Fibroblast of villous mesenchyme (primary cell): ENCODE measurements at places on chromosomes 7 and 10.

GRCh38 chr10:103859161-103860086 lies 4.0 kb upstream of the SH3PXD2A start:
- DNase-seq, result peak; percentile 79

- DNase-seq, result no peak
These were observed 56.0 kb upstream of the SLC35G1 start for GRCh38 chr10:93837822-93838221.

- no peak for DNase-seq
These were observed 280.5 kb downstream of the POM121L12 start for GRCh38 chr7:53315981-53316380.

- DNase-seq, result peak; percentile 91
These were observed 195.4 kb downstream of the SKIDA1 start for GRCh38 chr10:21329995-21330627.

DNA sequence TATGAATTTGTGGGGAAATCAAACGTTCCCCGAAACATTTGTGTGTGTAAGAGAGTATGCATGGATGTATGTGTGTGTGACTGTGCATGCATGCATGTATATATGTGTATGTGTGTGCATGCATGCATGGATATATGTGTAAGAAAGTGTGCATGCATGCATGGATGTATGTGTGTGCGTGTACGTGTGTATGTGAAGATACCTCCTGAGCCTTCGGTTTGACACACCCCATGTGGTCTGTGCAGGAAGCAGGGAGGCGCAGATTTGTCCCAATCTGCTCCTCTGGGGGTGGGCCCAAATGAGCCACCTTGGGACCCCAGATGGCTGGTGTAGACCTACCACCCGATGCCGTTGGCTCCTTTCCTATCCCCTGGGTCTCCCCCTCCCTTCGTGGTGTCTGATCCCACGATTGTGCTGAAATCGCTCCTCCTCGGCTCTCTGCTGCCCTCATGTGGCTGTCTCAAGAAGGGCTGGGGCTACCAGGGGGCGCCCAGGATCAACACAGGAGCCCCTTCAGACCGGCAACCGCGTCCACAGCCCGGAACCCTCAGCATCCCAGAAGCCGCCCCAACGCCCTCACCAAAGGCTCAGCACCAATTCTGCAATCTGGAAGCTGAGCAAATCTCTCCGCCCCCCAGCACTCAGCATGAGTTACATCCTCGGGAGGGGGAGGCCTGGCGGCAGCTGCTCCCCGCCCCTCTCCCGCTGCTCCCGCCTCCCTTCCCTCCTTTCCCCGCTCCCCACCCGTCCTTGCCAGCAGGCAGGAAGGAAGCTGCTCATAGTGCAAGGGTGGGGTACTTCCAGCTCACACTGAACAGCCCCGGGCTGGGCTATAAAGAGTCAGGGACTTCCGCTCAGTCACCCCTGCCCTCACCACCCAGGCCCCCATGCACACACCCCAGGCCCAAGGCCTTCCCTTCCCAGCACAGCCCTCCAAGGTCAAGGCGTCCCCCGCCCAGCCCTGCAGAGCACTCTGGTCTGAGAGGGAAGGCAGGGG lies 2.3 kb upstream of the NOS3 start:
- peak; percentile 48 for DNase-seq

DNA sequence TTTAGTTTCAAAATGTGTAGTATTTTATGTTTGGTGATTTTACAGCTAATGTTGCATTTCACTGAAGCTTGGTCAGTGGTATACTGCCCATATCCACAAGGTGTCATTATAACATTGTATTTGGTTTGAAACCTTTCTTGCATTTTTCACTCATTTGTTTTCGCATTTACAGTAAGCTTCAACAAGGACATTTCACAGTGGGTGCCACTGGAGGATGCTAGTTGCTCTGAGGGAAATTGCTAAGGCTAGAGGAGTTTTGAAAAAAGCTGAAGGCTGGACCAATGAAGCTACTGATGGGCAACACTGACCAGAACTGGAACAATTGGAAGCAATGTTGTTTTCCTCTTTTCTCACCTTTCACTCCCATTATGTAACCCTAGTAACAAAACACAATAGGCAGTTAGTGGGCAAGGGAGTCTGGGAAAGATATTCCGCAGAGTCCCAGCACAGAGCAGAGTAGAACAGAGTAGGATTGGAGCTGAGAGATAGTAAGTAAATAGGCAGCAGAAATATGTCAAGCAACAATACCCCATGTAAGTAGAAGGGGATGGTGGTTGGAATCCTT lies 23.6 kb upstream of the SRI start:
- DNase-seq, result peak; percentile 52

DNA sequence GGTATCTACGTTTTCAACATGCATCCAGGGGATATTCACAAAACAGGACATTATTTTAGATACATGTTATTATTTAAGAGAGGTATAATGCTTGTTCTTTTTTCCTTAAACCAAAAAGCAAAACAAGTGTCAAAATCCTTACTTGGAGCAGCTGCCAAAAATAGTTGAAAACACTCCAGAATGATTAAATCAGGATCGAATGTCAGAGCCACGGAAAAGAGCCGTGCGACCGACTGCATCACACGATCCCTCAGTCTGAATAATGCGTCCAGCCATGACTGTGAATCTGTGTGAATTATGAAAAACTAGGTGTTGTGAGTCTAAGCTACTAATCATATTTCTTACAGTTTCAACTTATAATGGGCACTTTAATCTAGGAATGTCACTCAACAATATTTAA lies 126.0 kb downstream of the PARD3 start:
- peak; percentile 67 for DNase-seq

DNA sequence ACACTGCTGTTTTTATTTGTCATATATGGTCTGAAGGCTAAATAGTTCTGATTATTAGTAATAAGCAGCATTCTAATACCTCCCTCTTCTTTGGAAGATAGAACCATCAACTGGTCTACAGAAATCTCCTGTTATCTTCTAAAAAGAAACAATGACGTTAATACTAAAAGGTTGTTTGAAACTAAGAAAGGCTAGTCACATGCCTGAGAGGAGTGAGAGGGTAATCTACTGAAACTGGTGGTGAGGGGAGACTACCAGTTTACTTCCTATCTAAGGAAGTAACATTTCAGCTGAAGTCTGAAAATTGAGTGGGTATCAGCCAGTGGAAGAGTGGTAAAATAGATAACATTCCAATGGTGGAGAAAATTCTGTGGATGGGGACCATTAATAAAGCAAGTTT lies 48.4 kb downstream of the FGFBP3 start:
- DNase-seq, result no peak

DNA sequence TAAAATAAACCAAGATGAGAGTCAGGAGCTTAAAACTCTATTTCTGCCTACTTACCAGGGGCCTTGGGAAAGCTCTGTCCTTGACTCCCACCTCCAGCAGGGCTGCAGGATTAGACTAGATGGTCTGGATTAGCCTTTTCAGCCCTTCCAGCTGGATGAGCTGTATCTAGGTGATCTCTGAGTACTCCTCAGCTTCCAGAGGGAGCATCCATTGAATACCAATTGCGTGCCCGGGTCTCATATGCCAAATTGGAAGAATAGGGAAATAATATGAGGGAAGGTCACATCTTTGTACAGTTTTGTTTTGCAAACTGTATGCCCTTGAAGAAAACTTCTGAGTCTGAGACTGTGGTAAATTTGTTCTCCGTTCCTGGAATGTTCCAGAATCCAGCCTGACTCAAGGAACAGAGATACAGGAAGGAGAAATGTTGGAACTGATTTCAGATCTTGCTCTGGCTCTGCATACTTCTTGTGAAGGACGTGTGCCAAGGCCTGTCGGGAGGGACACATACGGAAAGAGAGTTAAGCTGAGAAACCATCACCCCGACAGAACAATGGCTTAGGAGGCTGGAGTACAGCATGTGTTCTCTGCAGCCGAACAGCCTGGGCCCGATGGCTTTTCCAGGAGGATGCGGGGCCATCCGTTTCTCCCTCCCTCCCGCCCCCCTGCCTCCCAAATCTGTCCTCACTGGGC lies 44.9 kb downstream of the MINDY4 start:
- DNase-seq, result no peak

DNA sequence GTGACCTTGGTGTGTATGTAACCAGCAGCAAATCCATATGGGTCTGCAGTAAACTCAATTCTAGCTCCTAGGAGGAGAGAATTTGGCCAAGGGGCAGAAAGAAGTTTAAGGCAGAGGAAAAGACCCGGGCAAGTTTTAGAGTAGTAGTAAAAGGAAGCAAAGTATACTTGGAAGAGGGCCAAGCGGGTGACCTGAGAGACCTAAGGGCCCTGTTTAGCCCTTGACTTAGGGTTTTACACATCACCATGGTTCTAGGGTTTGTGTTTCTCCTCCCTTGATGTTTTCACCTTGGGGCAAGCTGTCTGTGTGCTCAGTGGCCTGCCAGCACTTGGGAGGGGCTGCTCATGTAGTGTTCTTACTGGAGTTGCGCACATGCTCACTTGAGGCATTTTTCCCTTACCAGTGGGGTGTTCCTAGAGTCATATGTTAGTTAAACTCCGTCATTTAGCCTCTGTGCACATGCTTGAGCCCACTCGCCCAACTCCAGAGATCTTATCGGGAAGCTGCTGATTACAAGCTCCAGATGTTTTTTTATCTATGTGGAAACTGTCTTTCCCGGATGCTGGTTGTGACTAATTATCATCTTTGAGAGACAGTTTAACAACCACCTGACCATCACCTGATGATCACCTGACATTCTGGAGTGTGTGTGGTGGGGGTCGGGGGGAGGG lies 137.6 kb upstream of the PRSS1 start:
- peak; percentile 99 for DNase-seq

GRCh38 chr7:101031082-101031481 lies 11.2 kb downstream of the MUC17 start:
- DNase-seq, result no peak

GRCh38 chr7:153385502-153385901 lies 626.0 kb downstream of the ACTR3B start:
- DNase-seq, result no peak

GRCh38 chr10:12327074-12327473 lies 22.3 kb upstream of the CAMK1D start:
- DNase-seq, result no peak

GRCh38 chr10:132110111-132110521 lies 44.4 kb downstream of the JAKMIP3 start:
- no peak for DNase-seq

GRCh38 chr10:91883549-91884444 lies 25.5 kb downstream of the FGFBP3 start:
- peak; percentile 71 for DNase-seq

DNA sequence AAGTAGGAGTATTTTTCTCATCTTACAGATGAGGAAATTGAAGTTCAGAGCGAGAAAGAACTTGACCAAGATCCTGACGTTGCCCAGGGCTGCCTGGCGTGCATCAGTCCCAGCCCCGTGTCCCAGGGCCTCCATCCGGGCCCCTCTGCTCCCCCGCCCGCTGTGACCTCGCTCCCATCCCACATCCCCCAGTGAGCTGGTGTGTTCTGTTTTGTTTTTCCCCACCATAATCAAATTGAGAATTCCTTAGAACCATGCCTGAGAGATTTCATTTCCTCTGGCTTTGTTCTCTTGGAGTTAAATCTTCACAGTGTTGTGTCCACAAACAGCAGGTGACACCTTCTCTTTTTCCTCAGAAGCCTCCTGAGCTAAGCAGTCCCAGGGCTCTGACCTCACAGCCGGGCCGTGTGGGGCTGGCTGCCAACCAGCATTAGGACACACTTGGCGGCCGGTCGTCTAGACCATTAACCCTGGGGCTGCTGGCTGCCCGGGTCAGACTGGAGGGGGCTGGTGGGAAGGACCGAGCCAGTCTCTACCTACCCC lies 44.3 kb downstream of the PFKP start:
- DNase-seq, result no peak

- DNase-seq, result no peak
These were observed 59.5 kb downstream of the ST8SIA6 start for GRCh38 chr10:17394854-17395253.

DNA sequence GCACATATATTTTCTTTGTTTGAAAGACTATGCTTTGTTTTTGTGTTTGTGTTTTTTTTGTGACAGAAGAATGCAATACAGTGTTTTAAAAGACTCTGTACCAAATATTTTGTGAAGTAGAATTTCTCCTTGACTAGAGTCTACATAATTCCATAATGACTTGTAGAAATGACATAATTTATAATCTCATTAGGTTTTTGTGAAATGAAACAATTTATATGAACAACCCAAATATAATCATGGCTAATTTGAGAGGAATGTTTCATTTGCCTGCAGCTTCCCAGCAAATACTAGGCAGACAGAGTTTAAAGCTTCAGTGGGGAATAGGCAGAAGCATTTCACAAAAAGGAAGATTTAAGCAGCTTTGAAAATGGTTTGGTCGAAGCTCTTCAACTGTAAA lies 215.6 kb upstream of the LRRN3 start:
- DNase-seq, result no peak

GRCh38 chr7:117715784-117716445 lies 157.3 kb downstream of the CTTNBP2 start:
- DNase-seq, result peak; percentile 73

GRCh38 chr10:52346394-52347326 lies 32.6 kb downstream of the DKK1 start:
- no peak for DNase-seq

DNA sequence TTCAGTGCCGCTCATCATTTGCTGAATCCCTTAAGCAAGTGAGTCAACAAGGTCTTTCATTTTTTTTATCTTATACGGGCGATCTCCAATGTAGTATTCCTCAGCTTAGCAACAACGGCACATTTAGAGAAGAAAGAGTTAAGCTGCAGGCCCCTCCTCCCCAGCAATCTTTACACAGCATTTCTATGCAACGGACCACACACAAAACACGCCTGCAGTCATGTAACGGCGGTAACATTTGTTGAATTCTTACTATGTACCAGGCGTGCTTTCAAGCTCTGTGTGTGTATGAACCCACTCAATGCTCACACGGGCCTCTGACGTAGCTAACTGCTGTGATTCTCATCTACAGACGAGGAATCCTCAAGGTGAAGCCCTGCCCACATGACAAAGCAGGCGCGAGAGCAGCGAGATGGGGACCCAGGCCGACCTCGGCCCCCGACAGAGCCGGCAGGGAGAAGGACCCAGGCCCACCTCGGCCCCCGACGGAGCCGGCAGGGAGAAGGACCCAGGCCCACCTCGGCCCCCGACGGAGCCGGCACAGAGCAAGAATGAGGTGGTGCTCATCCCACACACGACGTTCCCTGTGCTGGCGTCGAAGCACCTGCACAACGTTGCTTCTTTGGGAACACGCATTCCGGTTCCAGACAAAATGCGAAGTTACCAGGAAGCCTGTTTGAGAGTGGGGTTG lies 240.7 kb downstream of the ZMYND11 start:
- no peak for DNase-seq

- DNase-seq, result no peak
These were observed 78.5 kb upstream of the FRMD4A start for GRCh38 chr10:14409247-14409646.

DNA sequence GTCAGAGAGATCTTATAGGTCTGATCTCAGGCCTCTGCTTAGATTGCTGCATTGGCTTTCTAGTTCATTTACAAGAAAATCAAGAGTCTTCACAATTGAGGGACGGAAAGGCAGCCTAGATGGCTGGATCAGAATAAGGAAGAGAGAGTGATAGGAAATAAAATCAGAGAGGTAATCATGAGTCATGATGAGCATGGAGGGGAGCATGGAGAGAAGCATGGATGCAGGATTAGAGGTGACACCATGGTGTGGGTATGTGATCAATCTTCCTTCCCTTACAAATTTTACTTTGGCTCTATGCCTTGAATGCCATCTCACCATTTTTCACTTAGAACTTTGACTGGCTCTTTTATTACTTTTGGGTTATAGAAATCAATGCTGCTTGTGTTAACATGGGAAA lies 1.4 kb downstream of the BCCIP start:
- DNase-seq, result no peak

GRCh38 chr7:49425277-49425818 lies 348.1 kb upstream of the VWC2 start:
- no peak for DNase-seq

GRCh38 chr10:78594559-78595268 lies 474.1 kb upstream of the ZMIZ1 start:
- peak; percentile 25 for DNase-seq

GRCh38 chr7:5215313-5215712 lies 25.3 kb downstream of the WIPI2 start:
- DNase-seq, result no peak
